ENCODE measurements at places on chromosomes 3 and 15. TPM values are rescaled to one million over a fixed set of nuclear protein-coding genes. Genes with fewer than 3 reads are reported as not detected.

DNA sequence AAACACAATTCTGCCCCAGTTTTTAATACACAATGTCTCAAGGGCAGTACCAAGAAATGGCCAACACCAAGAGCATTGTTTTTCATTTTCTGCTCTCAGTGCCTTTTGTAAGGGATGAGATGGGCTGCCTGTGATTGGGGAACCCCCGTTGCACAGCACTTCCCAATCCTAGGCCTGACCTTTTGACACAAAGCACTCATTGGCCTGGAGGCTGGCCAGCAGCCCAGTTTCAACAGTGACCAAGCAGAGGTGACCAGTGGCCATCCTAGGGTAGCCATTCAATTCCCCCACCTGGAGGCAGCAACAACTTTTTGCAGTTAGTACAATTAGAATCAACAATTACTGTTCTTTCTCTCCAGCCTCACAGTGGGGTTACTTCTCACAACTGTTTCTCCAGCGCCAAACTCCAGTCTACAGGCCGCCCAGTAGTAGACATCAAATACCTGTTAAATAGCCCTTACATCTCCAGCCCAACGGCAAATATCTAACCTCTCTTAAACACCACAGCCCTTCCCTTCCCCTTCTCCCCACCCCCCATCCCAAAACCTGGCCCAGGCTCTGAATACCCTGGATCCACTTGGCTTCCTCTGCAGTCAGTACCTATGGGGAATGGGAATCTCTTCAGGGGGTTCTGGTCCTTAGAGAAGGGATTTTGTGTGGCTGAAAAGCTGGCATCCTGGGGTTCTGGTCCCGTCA is 8.9 kb upstream of the LRRC2 start:
- DNase-seq: no peak

- DNase-seq: no peak
Measured at GRCh38 chr3:165669504-165669903, 167.7 kb downstream of the BCHE start.

GRCh38 chr3:183033746-183034145 is 53.4 kb upstream of the DCUN1D1 start:
- DNase-seq: no peak

- no peak for DNase-seq
Measured at GRCh38 chr3:24199300-24199699, 254.2 kb downstream of the NR1D2 start.

- no peak for DNase-seq
Measured at GRCh38 chr15:29789871-29790270, 32.4 kb downstream of the TJP1 start.

DNA sequence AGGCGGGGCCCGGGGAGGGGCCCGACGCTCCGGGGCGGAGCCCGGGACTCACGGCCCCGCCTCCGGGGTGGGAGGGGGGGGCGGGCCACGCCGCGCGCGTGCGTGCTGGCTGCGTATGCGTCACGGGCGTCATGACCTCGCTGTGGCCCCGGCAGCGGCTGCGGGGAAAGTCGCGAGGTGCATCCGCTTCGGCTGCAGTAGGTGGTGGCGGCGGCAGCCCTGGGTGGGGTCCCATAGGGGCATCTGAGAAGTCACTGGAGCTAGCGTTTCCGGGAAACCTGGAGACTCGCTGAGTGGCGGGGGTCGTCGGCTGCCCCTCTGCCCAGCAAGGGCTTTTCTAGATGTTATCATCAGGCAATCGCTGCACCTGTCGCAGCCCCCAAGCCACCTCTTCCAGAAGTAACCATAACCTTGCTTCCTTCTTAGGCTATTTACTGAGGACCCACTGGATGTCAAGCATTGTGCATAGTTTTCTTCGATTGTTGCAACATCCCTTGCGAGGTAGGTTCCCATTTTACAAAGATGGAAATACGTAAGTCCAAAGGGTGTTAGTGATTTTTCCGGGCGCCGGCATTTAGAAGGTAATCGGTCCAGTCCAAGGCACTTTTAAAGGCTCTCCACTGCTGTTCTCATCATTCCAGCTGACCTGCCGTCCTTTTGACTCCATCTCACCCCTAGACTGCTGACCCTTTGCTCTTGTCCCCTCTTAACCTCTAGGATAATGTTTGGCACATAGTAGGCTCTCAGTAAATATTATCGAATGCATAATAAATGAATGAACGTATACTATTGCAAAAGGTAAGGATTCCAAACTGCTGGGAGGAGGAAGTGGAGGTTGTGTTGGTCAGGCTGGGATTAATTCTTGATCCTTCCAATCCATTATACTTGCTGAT is at the start of gene GDPGP1:
Gene GDPGP1 (plus strand): TSS at position 114 of the 893 bp plus-strand sequence. CDS start 6,700 bp downstream, outside the sequence.
- DNase-seq: no peak

DNA sequence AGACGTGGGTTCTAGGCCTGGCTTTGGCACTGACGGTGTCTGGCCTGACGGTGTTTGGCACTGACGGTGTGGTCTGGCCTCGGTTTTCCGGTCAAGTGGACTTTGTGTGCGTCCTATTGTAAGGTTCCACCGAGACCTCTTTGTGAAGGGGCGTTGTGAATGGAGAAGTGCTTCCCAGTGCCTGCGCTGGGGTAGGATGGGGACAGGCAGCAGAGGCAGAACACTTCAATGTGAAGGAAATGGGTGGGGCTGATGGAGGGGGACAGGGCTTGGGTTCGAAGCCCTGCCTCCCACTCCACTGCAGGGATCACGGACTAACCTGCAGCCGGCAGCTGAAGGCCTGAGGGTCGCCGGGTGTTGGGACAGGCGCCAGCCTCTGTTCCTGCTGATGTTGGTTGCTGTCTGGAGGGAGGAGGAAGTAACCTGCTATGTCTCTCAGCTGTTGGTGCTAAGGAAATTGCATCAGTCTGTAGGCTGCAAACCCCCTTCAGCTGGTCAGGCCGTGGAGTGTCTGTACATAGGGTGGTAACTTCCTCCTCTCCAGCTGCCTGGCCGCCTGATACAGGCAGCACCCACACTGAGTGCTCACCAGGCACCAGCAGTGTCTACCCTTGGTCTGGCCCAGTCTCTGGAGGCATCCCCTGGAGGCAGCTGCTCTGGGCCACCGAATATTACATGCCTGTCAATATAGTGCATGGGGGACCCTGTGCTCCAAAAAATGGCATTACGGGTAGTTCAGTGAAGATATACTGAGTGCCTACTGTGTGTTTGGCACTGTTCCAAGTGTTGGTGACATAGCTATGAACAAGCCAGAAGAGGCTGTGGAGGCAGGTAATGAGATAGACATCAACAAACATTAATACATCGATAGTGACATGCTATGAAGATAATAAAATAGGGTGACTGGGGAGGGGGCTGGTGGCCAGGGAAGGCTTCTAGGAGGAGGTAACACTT is 1.1 kb downstream of the TM6SF1 start:
- peak; percentile 27 for DNase-seq

SLC24A5 gene
- total RNA-seq: not detected

ANKRD34C gene
- total RNA-seq: not detected

Measured in activated T-helper 2 cell treated with anti-CD3 and anti-CD28 coated beads, Interferon-gamma antibody, Interleukin-2, Interleukin-4, amounts not matched to agents 10 μg/mL and 5 μg/mL and 100 μg/mL, durations not matched to agents 14 hours and 24 hours and 36 hours (primary cell).